Mesenteric fat pad (tissue), 1 donor: ENCODE measurements at places on chromosomes 13 and 19. TPM values are rescaled to one million over a fixed set of nuclear protein-coding genes. Genes with fewer than 3 reads are reported as not detected.

GRCh38 chr13:100392709-100393630 is 195.6 kb downstream of the GGACT start:
- no peak for DNase-seq

HNRNPM gene
- 145 TPM for total RNA-seq

GRCh38 chr19:46383171-46383815 is 30.1 kb downstream of the CCDC8 start:
- peak; percentile 65 for DNase-seq

GRCh38 chr19:38081547-38082255 is 142.3 kb downstream of the DPF1 start:
- DNase-seq: no peak

DNA sequence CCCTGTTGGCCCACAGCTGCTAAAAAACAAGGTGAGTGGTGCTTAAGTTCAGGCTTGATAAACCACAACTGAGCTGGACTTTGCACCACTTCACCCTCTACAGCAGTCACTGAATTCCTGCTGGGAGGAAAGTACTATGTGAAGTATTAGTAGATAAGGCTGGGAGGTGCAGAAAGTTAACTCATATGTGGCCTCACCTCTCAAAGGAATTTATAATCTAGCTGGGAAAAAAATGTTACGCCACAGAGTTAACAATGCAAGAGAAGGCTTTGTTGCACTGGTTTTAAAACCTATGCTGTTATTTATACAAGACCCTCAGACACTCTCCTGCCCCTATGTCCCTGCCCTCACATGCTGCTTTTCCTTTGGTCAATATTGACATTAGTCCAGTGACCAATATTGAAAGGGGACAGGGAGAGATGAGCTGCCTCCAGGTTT is 60.9 kb downstream of the LIG4 start:
- no peak for DNase-seq

- no peak for DNase-seq
Observed at GRCh38 chr19:42201489-42202289, 15.8 kb downstream of the DEDD2 start.

- DNase-seq: no peak
Observed at GRCh38 chr19:38684862-38685665, 37.6 kb downstream of the ACTN4 start.
